ENCODE measurements at places on chromosomes 16 and 17. TPM values are rescaled to one million over a fixed set of nuclear protein-coding genes. Genes with fewer than 3 reads are reported as not detected.

CCL14 gene
- total RNA-seq = 6.0 TPM

BCL6B gene
- 1.6 TPM for total RNA-seq

PLEKHG4 gene
- total RNA-seq = 21.8 TPM

GRCh38 chr16:54201200-54201599 is 85.4 kb downstream of the IRX3 start:
- no peak for DNase-seq

DNA sequence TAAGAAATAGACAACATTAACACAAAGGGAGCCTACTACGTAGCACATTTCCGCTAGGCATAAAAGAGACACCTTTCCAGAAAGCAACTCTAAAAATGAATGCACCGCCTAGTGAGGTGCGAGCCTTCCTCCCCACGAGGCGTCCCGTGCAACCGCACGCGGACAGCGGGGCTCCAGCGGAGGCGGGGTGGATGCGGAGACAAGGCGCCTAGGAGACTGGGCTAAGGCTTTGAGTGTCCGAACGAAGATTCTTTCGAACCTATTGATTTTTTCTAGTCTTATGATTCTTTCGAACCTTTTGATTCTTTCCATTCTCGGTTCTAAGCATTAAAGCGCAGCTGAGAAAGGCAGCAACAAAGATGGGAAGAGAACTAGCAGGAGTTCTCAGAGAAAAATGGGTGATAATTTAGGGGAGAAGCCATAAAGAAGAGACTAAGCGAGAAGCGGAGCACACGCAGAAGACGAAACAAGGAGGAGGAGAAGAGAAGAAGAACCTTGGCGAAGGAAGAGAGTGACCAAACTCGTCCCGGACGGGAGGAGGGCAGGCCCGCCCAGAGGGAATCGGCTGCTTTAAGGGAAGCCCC is 394 bp upstream of the CPD start:
- DNase-seq = peak; percentile 32

DNA sequence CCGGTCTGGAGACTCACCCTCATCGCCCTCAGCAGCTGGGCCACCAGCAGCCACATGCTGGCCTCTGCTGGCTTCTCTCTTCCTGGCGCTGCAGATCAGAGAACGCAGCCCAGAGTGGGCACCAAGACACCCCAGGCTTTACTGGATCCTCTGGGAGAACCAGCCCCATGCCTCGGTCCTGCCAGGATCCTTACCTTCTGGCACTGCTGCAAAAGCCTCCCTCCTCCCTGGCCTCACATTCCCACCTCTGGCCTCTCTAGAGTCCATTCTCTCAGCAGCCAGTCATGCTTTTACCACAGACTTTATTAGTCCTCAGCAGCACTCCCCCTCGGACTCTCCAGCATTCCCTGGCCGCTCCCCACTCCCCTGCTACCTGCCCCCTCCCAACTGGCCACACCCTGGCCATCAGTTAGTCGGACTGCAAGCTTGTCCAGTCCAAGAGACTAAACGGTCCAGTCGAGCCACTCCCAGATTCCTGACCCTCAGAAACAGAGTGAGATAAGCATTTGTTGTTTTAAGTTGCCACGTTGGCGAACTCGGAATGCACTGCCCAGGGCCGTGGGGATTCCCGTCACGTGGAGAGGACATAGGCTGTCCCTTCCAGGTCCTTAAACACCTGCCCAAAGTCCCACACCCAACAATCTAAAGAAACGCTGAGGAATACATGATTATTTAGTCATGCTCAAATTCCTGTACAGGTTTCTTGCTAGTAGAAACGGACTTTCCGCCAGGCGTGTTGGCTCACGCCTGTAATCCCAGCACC is 5.9 kb upstream of the SPG7 start:
- DNase-seq = peak; percentile 84

Data from body of pancreas (tissue), 4 donors.